ENCODE measurements at places on chromosomes 2 and 18. TPM values are rescaled to one million over a fixed set of nuclear protein-coding genes. Genes with fewer than 3 reads are reported as not detected.

Gene ERBB4
- total RNA-seq, result not detected

Gene LANCL1
- 35.0 TPM for total RNA-seq

GRCh38 chr2:10659898-10660568, 29.7 kb downstream of the NOL10 start:
- DNase-seq, result no peak
- H3K27me3 ChIP-seq, result no peaks in the 10 kb centered on the region
- H3K27ac ChIP-seq, result no peak overlapping the region
- H3K4me3 ChIP-seq, result no peak overlapping the region
- H3K36me3 ChIP-seq, result peaks cover 9% of the 10 kb centered on the region
- H3K4me1 ChIP-seq, result peaks cover 3% of the 10 kb centered on the region

- H3K36me3 ChIP-seq, result no peaks in the 10 kb centered on the region
- H3K4me1 ChIP-seq, result peaks cover 71% of the 10 kb centered on the region
- H3K27me3 ChIP-seq, result no peaks in the 10 kb centered on the region
- H3K27ac ChIP-seq, result no peak overlapping the region
- DNase-seq, result no peak
- no peak overlapping the region for H3K4me3 ChIP-seq
Measured at GRCh38 chr2:62201307-62201706, 5.4 kb downstream of the B3GNT2 start.

DNA sequence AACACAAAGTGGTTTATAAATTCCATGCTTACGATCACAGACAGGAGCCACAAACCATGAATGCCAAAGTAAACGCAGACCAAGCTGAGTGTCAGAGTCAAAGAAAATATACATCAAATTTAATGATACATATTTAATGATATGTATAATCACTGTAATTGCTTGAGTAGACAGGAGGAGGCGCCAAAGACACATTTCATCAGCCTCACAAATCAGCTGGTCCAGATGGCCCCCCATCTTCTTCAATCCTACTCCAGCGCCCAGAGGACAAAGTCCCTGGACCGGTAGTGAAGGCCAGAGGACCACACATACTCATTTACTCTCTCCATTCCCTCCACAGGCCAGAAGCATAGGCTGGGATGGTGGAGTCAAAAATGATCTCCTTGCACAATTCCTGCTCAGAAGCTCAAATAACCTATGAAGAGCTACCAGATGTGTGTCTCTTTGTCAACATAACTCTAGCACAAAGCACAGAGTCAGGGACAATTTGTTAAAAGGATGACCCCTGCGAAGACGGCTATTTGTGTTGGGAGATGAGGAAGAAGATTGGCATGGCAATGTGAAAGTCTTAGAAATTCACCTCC, 149.3 kb upstream of the PGAP1 start:
- H3K27ac ChIP-seq, result no peak overlapping the region
- H3K36me3 ChIP-seq, result peaks cover 45% of the 10 kb centered on the region
- no peaks in the 10 kb centered on the region for H3K27me3 ChIP-seq
- H3K4me3 ChIP-seq, result no peak overlapping the region

GRCh38 chr2:234071664-234072063, 21.2 kb downstream of the SPP2 start:
- H3K27ac ChIP-seq, result no peak overlapping the region
- DNase-seq, result peak; percentile 2

GRCh38 chr18:57579934-57580333, 6.6 kb downstream of the FECH start:
- no peak overlapping the region for H3K4me3 ChIP-seq
- H3K27ac ChIP-seq, result no peak overlapping the region
- DNase-seq, result no peak

GRCh38 chr18:56381196-56381595, 257.2 kb downstream of the TXNL1 start:
- no peaks in the 10 kb centered on the region for H3K4me1 ChIP-seq
- H3K36me3 ChIP-seq, result no peaks in the 10 kb centered on the region
- no peak overlapping the region for H3K27ac ChIP-seq

GRCh38 chr2:95158441-95158840, 1.2 kb downstream of the ZNF514 start:
- H3K27ac ChIP-seq, result peak overlapping the region; percentile 64
- H3K27me3 ChIP-seq, result no peaks in the 10 kb centered on the region
- no peak for DNase-seq
- peaks cover 6% of the 10 kb centered on the region for H3K36me3 ChIP-seq

All from CD8-positive, alpha-beta memory T cell (primary cell).